ENCODE measurements at places on chromosomes 2 and 18.

- DNase-seq = no peak
These were observed 37.0 kb downstream of the TPRKB start for GRCh38 chr2:73700131-73700611.

DNA sequence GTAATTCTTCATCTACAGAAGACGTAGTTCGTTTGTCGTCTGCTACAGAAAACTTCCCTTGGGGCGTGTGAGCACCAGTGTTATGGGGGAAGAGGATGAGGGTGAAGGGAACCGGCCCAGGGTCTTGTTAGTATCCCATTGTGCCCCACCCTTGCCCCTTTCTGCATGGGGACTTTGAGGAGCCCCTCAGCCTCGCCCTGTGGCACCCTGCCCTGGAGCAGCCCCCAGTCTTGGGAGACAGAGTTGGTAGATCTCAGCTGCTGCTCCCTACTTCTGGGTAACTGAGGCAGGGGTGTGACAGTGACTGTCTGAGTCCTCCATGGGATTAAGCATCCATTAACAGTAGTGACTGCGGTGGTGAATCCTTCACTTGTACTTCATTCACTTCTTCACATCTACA lies 50.1 kb downstream of the RNF144A start:
- DNase-seq = no peak

DNA sequence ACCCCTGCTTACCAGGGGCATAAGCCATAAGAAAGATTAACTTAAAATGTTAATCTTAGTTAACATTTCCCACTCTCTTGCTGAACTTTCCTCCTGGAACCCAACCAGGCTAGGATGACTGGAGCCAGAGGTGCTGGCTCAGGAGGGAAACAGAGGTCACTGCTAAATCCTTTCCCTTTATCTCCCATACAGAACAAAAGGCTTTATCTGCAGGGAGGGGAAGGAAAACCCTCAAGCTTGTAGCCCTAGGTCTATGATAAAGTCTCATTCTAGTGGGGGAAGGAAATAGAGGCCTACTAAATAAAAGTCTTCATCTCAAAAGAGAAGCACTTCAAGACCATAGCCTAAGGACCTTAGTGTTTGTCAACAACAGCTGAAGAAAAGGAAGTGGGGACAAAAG lies 18.6 kb downstream of the HIBCH start:
- no peak for DNase-seq

DNA sequence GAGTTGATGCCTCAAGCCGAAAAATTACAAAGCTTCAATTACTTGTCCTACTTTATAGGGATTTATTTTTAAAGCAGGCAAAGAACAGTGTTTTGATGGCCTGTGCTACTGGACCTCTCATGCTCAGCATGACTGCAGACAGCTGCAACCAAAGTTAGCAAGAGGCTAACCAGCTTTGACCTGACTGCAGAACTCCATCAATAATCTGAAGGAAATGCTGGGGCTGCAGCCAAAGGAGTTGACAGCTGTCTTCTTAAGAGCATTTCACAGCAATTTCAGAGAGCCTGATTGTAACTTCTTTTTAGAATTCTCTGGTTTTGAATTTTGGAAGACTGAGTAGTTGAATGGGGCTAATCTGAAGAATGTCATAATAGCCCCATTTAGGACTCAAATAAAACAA lies 46.5 kb upstream of the SESTD1 start:
- no peak for DNase-seq

DNA sequence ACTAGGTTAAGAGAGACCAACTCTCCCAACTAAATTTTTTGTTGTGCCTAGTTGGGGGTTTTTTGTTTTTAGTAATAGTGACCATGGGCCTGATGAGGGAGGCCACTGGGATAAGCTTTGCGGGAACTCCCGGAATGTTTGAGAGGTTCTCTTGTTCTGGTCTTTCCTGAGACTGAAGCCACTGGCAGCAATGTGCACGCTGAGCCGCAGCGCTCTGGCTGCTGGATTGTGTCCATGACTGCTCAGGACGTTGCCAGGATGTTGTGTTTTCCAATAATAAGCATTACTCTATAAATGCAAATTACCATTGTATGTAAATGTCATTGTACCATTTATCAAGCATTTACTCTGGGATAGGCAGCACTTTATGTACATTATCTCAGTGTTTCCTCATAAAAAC lies 126.1 kb downstream of the GALNT1 start:
- no peak for DNase-seq

DNA sequence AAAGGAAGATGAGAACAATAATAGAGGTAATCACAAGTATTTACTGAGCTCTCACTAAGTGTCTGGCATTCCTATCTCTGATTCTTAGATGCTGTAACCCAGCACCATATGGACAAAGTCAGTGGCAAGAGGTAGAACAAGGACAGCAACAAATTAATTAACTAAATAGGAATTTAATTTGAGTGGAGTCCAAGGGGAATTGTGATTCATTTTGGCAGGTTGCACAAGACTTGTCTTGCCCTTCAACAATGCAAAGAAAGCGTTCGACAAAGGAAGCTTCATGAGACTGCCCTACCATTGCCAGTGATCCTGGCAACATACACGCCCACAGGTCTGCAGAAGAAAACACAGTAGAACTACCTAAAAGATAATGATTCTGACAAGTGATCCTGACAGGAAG lies 221.6 kb downstream of the RBM43 start:
- peak; percentile 35 for DNase-seq

DNA sequence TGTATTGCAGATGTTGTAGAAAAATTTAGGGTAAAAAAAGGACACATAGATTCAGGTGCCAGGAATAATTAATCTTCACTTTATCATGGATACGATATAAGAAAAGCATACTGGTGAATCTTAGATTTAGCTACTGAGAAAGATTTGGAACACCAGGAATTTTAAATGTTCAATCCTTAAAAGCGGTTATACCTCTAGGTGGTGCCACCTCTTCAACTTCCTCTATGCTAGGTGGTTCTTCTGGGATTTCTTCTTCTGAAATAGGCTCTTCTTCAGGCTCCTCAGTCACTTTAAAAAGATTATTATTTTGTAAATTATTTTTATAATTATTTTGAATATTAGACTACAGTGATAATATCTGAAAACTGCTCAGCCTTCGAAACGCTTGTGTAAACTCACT lies 133.1 kb downstream of the TTN start:
- no peak for DNase-seq

GRCh38 chr2:158967114-158967730 lies 1.2 kb upstream of the TANC1 start:
- no peak for DNase-seq

- no peak for DNase-seq
These were observed 41.5 kb downstream of the SCTR start for GRCh38 chr2:119482481-119483394.

GRCh38 chr2:143482771-143483170 lies 353.6 kb downstream of the ARHGAP15 start:
- peak; percentile 40 for DNase-seq

DNA sequence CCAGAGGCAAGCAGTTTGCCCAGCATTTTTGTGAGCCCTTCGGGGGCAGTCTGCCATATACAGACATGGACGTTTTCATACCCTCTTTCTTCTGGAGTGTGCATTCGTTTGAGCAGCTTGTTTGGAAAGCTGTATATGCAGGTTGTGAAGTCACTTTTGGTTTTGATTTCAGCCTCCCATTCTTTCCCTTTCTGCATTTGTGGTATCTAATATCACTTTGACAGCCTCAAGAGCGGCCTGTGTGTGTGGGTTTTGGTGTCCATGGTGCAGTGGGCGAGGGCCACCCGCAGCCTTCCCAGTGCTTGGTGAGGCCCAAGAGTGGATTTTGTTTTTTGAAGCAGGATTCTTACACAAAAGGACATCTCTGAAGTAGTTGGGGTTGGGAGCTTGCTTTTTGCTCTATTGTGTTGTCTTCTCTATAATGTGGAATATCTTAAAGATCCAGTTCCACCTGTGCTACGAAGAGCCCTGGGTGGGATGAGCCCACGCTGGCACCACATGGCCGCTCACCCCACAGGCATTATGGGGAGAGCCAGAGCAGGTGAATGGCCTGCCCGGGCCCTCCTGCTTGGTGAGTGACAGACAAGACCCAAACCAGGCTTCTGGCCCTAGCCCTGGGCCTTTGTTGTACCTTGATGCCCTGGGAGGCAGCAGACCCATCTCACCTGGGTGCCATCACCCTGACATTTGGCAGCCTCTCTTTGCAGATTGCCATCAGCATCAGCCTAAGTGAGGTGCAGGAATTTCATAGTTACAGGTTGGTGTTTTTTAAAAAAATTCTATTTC lies 29.5 kb downstream of the INPP4A start:
- DNase-seq = no peak

- no peak for DNase-seq
These were observed 64.5 kb downstream of the CACNB4 start for GRCh38 chr2:152034257-152034801.

GRCh38 chr2:239316562-239317465 lies 84.0 kb downstream of the HDAC4 start:
- peak; percentile 29 for DNase-seq

- DNase-seq = peak; percentile 22
These were observed 71.2 kb downstream of the SPATS2L start for GRCh38 chr2:200377355-200378336.

GRCh38 chr2:195313962-195314361 lies 343.1 kb upstream of the SLC39A10 start:
- DNase-seq = no peak

DNA sequence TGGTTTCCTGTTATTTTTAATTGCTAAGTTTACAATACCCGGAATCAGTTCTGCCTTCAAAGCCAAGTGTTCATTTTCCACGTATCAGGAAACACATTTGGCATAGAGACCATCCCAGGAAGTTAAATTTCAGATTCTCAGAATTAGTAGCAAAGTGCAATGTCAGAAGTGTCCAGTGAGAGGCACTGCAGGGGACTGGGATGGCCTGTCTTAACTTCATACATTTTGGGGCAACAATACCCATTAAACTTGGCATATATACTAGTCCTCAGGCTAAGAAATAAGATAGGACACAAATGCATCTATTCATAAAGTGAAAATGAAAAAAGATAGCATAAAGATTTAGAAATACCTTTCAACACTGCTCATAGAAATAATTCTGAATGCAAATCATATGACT lies 1.5 kb upstream of the IL1RL2 start:
- DNase-seq = no peak

DNA sequence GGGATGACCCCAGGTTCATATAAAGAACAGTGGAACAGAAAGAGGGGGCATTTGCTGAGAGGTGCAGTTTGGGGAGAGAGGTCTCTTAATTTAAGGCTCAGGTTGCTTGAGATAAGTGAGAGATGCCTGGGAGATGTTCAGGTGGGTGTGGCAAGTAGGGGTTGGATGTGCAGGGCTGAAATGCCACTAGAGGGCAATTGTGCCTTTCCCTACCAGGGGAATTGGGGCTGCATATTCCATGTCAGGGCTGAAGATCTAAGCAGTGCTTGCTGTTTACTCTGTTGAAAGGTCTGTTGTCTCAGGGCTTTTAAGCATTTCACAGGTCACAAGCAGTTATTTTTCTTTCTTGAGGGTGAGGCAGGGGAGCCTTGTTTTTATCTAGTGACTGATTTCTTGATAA lies 7.8 kb downstream of the CCDC85A start:
- peak; percentile 59 for DNase-seq

DNA sequence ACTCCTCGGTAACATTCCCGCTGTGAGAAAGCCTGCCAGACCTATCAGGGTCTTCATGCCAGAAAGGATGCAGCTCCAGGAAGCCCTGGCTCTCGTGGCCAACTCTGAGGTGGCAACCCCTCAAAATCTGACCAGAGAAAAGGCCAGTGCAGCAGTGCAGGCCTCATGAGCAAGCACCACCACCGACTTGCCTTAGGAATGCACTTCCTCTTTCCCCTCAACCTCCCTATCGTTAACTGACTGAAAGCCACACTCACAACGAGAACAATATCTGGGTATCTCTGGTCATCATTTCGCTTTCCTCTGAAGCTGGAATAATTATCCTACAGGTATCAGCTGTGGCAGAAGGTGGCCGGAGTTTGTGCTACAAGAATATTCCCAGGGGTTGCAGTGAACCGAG lies 101.4 kb upstream of the POU3F3 start:
- no peak for DNase-seq

- no peak for DNase-seq
These were observed 144.3 kb downstream of the BCL2 start for GRCh38 chr18:63175264-63175663.

DNA sequence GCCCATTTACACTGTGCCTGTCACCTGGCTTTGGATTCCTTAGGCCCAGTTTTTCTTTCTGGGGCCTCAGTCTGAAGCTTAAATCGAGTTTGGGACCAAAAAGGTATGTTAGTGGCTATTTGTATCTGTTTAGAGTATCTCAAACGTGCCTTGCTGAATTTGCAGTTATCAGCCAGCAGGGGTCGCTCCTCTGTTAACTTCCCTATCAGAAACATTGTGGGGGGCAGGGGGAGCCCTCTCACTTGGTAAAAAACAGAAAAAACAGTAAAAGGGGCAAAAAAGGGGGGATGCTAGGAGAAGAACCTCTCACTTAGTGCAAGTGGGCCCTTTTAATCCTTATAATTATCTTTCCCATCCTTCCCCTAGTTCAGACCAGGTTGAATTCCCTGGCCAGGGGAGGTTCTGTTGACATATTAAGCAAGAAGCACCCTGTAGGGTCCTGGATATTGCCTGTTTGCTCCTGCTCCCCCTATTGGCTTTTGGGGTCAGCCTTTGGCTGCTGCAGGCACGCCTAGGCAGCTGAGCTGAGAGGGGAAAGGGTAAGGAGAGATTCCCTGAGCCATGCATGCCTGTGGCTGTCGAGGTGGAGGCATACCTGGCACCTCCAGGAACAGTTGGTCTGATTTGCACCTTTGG lies 8.8 kb upstream of the IFIH1 start:
- no peak for DNase-seq

DNA sequence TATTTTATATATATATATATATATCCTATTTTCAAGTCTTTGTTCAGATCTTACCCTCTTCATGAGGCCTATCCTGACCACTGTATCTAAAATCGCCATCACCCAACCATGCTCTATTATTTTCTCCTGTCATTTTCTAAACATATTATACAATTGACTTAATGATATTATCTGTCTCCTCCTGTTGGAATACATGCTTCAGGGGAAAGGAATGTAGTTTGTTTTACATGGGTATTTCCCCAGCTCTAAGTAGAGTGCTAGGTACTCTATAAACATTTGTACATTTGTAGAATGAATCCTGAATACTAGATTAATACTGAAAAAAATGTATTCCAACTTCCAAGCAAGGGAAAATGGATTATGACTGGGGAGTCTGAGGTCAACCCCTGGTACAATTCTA lies 26.2 kb downstream of the TTC21B start:
- peak; percentile 6 for DNase-seq

- DNase-seq = no peak
These were observed 750.0 kb upstream of the ID2 start for GRCh38 chr2:7931808-7932207.

DNA sequence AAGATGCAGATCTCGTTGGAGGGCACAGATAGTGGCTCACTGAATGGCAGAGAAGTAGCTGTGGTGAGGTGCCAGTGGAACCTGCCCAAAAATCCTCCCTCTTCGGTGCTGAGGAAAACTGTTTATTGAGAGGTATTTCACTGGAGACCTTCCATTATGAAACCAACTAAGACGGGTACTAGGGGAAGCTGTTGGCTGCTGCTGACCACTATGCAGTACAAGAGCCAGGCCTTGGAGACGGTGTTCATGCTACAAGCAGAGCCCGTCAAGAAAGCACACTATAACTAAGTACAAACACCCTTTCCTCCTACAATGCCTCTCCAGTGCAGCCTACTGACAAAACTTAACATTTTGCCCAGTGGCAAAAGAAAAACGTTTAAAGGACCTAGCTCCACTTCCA lies 4.6 kb downstream of the ARL5A start:
- no peak for DNase-seq
